ENCODE measurements at places on chromosomes 2 and 18.

GRCh38 chr18:11864471-11864870 lies 13.3 kb downstream of the CHMP1B start:
- no peak for DNase-seq

DNA sequence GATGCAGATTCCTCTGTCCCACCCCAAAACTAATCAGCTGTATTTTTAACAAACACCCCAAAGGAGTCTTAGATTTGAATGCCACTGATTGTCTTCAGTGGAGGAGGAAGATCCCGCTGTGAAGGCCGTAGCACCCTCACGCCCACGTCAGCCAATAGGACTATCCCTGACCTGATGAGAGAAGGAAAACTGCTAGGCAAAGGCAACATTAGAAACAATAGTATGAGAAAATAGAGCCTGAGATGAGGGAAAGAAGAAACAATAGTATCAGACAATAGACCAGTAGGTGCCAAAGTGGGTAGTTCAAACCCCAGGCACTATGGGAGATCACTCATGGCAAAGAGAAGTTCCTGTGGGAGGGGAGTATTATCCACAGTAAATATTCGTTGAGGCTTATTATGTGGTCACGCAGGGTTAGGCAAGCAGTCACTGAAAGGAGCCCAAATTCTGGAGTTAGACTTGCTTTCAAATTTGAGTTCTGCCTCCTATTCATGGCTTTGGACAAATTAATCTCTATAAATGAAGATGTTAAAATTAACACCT lies 2.8 kb downstream of the PCBP1 start:
- DNase-seq: no peak

DNA sequence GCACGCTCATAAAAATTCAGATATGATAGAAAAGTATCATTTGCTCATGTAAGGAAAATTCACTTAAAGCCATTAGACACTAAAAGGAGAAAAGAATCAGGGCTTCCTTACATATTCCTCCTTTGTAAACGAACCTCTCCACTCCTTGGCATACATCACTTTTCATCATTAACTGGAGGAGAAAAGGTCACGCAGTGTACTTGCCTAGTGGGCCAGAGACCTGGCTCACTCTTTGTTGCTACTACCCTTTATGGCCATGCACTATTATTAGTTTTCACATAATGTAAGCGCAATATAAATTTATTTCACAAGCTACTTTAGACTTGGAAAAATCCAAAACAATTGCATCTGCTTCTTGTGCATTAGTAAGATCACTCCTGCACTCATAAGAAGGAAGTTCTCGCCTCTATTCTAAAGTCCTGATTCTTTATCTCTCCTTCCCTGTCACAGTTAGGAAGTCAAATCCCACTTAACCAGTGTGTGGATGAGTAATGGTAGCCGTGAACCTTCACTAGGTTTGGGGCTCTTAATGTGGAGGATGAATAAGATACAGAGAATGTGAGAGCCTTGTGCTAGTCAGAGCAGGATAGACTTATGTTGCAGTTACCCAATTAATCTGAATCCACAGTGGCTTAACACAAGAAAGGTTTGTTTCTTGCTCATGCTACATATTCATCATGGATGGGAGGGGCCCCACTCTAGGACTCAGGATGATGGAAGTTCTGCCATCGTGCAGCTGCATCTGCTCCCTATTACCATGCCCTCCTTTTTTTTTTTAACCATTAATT lies 115.0 kb upstream of the GLS start:
- no peak for DNase-seq

DNA sequence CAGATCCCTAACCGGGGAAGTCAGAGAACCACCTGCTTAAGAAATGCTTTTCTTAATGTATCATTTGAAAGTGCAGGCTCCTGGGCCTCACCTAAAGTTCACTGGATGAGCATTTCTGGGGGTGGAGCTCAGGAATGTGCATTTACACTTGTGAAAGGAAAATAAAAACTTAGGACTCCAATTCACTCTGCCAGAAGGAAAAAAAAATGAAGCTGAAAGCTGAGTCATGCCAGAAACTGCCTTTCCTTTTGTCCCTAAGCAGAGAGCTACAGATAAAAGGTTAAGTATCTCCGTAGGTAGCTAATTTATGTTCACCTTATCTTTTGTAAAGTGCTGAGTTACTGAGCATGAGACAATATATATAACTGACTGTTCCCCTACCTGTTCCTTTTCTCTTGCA lies 229.5 kb upstream of the MEX3C start:
- no peak for DNase-seq

DNA sequence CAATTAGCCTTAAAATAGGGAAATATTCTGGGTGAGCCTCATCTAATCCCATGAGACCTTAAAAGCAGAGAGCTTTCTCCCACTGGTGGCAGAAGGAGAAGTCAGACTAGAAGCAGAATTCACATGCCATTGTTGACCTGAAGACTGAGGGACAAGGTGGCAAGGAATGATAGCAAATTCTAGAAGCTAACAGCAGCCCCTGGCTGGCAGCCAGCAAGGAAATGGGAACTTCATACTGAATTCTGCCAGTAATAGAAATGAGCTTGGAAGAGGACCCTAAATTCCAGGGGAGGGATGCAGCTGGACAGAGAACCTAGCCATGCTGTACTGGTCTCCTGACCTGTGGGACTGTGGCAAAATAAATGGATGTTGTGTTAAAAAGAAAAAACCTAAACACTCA lies 19.5 kb downstream of the B3GNT7 start:
- no peak for DNase-seq

GRCh38 chr18:23316316-23316715 lies 136.8 kb upstream of the RIOK3 start:
- no peak for DNase-seq

DNA sequence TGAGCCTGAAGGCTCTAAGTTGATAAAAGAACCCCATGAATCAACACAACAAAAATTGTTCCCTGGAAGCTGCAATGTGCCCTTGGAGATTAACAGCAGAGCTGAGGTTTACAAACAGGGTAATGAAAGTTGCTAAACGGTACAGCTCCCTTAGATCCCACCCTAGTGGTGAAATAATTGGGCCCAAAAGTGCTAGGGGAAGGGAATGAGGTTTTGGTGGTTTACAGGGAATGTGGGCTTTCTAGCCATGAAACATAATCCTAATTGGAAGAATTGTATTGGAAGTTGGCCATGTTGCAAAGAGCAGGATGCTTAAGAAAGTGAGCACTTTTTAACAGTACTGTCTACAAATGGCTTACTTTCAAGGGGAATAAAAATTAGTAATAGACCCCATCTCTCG lies 180.2 kb upstream of the SMIM21 start:
- DNase-seq: no peak

DNA sequence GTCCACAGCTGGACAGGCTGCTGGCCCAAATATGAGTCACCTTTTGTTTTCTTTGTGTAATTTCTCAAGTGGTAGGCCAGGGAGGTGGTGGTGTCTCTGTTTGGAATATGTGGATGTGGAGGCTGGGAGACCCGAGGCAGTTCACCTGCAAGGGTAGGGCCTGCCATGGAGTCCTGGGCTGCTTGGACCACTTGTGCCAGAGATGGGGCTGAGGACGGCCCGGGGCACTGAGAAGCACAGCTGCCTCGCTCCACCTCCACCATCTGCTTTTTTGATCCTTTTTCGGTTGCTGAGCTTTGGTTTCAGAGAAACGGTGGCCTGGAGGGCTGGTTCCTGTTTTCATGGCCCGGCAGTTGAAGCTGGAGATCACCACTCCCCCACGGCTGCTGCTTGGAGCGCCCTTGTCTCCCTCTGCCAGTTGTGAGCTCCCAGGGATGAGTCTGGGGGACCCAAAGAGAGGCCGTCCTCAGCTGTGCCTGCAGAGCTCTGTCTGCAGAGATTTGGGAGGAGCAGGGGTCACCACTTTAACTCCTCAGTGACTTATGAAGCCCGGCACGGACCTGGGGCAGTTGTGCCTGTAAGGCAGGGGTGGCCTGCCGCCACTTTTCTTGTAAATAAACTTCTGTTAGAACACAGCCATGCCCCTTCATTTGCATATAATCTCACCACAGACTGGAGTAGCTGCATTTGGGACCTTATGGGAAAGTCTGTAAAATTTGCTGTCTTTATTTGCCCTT lies 67.6 kb upstream of the MCFD2 start:
- DNase-seq: no peak

DNA sequence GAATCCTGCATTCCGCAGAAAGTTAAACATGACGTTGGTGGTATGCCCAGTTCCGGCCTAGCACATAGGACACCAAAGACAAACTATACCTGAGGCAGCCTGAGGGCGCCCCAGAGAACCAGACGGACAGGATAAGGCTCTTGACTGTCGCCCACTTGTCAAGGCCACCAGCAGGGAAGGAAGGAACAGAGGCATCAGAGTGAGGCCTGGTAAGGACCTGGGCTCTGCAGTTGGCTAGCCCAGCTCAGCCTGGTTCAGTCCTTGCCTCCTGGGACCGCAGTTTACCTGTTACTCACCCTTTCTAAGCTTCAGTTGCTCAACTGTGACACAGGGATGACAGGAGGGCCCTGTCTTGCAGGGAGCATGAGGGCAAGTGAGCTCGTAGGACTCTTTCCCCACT lies 82.1 kb downstream of the ACTR2 start:
- DNase-seq: no peak

GRCh38 chr18:76679259-76679658 lies 143.1 kb upstream of the ZNF236 start:
- DNase-seq: no peak

- DNase-seq: no peak
Observed at GRCh38 chr18:36643061-36643460, 185.7 kb downstream of the TPGS2 start.

DNA sequence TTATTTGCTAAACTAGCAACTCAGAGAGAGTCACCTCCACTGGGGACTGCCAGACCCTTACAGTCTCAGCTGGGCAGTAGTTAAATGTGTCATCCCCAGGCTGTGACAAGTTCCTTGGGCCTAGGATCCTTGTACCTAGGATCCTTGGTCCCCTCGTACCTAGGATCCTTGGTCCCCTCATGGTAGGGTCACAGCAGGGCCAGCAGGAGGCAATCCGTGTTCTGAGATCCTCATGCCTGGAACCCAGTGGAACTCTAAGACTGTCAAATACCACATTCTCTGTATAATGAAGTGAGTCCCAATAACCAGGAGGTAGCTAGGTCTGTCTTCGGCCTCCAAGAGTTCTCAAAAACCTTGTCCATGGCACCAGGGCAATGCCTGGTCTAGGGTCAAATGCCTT lies 60.8 kb downstream of the LYPD6B start:
- no peak for DNase-seq

DNA sequence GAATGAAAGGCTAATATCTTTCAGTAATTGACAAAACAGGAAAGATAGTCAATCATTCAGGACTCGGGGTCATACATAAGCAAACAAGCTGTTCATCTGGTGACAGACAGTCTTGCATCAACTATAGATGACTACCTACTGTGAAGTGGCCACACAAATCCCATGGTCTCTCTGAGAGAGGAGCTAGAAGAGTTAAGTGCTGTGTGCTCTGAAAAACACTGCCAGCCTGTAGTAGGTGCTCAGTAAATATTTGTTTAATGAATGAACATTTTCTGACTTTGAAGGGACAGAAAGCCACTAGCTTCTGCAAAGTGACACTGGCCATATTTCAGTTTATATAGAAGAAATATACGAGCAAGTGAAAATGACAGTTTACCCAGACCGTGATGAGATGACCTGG lies 184.0 kb upstream of the CHAC2 start:
- no peak for DNase-seq

DNA sequence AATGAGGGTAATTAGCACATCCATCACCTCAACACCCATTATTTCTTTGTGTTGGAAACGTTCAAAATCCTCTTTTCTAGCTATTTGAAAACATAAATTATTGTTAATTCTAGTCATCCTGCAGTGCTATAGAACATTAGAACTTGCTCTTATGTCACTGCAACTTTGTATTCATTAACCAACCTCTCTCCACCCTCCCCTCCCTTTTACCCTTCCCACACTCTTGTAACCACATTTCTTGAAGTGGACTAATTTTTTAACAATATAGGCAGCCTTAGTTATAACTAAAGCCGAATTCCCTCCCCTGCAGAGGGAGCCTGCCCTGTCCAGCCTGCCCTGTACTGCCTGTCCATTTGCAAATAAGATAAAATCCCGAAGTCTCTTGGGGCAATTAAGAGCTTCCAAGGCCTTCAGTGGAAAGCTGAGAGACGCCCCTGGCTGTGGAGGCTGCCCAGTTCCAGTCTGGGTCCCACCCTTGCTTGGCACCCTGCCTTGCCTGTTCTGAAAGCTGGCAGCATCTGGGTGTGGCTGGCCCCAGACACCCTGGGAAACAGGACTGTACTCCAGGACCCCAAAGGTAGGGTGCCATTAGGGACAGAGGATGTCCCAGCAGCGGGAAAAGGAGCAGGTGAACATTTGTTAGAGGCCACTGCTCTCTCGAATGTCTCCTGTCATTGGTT lies 65.1 kb downstream of the MEX3C start:
- no peak for DNase-seq

- DNase-seq: peak; percentile 17
Observed at GRCh38 chr2:1360557-1361250, 52.6 kb upstream of the TPO start.

DNA sequence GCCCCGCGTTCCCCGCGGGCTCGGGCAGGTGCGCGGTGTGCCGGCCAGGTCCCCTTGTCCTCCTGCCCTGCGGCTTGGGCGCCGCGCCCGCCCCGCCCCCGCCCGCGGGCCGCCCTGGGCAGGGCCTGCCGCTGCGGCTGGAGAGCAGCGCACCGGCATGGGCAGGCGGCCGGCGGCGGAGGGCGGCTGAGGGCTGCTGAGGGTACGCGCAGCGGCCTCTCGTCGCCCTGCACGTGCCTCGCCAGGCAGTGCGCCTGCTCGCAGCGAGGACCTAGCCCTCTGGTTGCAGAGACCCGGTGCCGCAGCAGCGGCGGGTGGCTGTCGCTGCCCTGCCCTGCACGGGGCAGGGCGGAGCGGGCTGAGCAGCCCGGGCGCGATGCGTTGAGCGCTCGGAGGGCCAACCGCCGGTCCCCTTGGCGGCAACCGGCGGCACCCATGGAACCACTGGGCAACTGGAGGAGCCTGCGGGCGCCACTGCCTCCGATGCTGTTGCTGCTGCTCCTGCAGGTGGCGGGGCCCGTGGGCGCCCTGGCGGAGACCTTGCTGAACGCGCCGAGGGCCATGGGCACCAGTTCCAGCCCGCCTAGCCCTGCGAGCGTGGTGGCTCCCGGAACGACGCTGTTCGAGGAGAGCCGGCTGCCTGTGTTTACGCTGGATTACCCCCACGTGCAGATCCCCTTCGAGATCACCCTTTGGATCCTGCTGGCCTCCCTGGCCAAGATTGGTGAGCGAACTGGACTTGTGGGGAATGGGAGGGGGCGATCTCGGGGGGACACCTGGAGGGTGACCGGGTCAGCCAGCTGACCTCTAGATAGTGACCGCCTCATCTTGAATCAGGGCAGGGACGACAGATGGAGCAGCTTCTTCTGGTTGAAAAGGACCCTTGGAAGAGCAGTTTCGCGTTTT lies at the start of gene SLC9A2:
SLC9A2 (plus strand) TSS at position 140 of the 906 bp plus-strand sequence; CDS start at position 436, 296 bp downstream.
- DNase-seq: no peak

Measured in DMS79 treated with DMSO at 0.1 percent for 48 hours (cell line).